H9 (cell line): ENCODE measurements at places on chromosomes 2 and 18.
A peak's percentile ranks its signal among the peaks of the same experiment; 100 is the strongest.

- DNase-seq = no peak
These were observed 31.9 kb upstream of the ITGA6 start for GRCh38 chr2:172395503-172395902.

DNA sequence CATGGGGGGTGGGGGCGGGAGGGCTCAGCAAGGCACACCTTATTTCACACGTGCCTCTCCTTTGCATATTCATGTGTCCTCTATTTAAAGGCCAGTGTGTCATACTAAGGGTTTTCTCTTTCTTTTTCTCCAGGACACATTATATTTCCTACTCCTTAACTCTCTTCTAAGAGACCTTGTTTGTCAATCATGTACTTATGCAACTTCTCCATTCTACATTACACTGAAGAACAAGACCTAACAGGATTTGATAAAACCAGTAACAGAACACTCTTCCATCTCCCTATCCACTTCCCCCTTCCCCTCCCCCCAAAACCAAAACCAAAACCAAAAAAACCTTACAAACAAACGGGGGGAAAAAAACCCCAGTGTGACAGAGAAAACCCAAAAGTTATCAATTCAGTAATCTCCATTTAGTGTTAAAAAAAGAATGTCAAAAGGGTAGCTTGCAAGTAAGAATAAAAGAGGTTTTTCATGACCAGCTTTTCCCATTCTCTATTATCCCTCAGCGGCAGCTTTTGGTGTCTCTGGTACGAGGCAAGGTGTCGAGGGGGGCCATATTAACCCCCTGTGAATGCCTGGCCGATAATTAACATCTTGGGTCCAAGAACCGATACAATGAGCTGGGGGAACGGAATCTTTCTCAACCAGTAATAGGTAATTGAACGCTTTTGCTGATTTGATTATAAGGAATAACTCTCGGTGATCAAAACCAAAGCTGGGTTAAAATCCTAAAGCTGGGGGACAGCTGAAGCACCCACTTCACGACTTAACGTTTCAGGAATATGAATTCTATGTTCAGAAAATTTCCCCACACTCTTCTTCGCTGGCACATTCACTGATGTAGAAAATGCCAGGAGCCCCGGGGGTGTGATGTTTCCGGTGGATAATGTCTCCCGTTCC is 191.0 kb upstream of the TCF4 start:
- DNase-seq = no peak

DNA sequence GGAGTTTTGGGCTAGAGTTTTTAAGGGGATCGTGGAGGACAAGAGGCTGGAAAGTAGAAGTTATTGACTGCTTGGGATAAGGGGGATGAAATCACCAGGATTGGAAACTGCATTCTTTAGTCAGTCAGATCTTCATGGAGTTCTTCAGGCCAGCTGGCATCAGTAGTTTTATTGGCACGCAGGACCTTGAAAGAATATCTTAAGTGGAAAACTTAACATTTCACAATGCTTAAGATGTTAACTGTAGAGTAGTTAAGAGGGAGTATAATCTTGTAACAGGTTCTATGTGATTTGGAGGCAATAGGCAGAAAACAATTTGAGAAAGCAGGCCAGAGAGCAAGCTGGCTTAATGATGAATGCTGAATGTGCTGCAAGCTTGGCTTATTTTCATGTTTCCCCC is 300.4 kb upstream of the KCNH7 start:
- DNase-seq = no peak

DNA sequence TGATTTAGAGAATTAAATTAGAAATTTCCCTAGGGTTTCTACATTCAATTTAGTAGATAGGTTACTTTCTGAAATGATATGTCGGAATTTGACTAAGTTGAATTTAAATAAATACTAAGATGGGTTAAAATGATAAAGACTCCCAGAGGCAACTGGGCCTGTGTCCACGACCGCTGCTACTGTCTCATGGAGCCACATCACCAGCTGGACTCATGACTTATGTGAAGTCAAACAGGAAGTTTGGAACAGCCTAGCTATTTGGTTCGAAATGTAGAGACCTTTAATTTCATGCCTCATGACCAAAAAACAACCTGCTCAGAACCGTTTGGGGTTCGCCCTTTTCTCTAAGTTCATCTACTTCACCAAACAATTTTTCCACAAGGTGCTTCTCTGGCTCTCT is 22.2 kb downstream of the GRHL1 start:
- DNase-seq = no peak

- DNase-seq = peak; percentile 50
These were observed 14.9 kb downstream of the ITGA6 start for GRCh38 chr2:172442072-172442895.

DNA sequence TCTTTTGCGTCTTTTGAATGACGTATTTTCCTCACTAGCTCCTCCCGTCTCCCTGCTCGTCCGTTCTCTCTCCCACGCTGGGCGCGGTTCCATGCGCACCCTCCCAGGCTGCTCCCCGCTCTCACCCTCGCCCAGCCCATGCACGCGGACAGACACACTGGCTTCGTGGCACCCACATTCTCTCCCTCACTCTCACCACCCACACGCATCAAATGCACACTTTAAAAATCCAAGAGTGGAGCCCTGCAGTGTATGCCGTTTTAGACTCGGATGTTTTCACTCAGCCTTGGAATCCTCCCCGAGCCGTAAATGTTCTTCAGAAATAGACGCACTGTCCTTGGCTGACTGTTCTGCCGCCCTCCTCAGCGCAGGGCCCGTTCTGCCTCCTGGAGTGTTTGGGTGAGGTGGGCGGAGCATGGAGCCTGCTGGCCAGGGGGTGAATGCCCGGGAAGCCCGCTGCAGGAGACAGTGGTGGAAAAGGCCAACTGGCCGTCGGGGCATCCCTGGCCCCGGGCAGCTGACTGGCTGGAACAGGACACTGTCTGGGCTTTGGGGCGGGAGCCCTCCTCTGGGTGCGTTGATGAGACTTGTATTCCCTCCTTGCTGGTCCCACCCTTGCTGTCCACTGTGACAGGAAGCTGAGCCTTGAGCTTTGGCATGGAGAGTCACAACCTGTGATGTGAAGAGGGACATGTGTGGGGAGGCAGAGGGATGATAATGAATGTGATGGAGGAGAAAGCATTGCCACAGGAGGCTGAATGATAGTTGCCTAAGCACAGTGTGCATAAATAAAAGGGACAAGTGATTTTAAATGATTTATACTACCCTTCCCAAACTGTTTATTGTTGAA is 35.4 kb upstream of the LYPD6B start:
- no peak for DNase-seq

- DNase-seq = no peak
These were observed 1239.4 kb downstream of the CNTNAP5 start for GRCh38 chr2:125264453-125264852.

GRCh38 chr18:43079422-43079821 is 36.1 kb downstream of the RIT2 start:
- DNase-seq = no peak
